ENCODE measurements at places on chromosomes 16 and 17.

DNA sequence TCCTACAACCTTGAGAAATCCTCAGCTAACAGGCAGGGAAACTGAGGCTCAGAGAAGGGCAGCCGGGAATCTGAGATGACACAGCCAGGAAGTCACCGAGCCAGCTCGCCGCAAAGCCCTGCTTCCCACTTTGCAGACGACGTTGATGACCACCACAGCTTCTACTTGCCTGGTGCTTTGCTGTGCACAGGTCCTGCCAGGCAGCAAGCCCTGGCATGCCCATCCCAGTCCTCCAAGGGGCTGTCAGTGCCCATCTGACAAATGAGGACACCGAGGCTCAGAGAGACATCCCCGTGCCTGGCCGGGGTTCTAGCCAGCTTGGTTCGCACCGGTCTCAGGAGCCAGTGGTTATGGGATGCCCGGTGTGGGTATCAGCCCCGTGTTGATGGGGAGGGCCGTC is 20.1 kb downstream of the KCNJ12 start:
- no peak for DNase-seq

- no peak for DNase-seq
These were observed 3.3 kb upstream of the KRTAP4-4 start for GRCh38 chr17:41163828-41164227.

DNA sequence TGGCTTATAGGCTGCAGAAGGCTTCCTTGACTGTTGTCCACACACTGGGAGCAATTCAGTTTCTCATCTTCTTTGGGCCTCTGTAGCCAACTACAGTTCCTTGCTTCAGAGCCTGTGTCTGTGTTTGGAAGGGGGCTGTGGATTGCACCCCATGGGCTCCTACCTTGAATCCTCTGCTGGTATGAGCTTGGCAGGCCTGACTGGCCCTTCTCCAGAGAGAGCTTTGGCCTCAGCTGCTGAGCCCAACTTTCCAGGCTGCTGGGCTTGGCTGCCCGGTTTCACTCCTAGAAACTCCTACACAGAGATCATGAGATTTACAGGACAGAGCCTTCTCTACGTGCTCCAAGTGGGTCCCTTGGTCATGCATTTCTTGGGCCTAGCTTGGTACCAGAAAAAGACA is 354.4 kb downstream of the SNX29 start:
- DNase-seq: no peak

- DNase-seq: no peak
These were observed 82.9 kb downstream of the KSR1 start for GRCh38 chr17:27539152-27539551.

DNA sequence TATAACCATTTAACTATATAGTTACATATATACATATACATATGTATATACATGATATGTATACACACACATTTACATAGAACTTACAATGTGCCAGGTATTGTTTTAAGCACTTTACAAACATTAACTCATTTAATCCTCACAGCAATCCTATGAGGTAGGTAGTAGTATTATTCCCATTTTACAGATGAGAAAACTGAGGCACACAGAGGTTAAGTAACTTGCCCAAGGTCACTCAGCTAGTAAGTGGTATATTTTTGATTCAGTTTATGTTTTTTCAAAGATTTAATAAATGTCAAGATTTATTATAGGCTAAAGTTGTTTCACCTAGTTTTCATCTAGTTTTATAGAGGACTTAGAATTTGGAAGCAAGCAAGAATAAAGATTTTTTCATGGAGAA is 6.6 kb downstream of the KRT222 start:
- DNase-seq: no peak

- no peak for DNase-seq
These were observed 449 bp downstream of the CCL3L1 start for GRCh38 chr17:36196131-36196486.

DNA sequence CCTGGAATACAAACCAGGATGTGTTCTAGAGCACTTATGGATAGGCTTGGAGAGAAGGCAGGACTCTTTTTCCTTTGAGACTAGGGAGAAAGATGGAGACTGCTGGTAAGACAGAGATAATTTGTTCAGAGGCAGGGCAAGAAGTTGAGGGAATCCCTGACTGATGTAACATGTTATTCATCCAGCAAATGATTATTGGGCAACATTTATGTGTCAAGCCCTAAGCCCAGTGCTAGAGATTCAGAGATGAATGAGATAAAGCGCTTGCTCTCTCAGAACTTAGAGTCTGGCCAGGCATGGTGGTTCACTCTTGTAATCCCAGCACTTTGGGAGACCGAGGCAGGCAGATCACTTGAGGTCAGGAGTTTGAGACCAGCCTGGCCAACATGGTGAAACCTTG is 47.8 kb upstream of the NUFIP2 start:
- no peak for DNase-seq

DNA sequence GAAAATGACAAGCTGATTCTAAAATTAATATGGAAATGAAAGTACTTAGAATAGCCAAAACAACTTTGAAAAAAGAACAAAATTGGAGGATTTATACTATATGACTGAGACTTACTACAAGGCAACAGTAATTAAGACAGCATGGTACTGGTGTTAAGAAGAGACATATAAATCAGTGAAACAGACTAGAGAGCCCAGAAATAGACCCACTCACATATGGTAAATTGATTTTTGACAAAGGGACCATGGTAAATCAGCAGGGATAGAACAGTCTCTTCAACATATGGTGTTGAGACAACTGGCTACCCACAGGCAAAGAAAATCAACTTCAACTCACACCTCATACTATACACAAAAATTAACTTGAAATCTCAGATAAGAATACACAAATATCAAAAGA is 12.9 kb downstream of the CMC2 start:
- DNase-seq: no peak

DNA sequence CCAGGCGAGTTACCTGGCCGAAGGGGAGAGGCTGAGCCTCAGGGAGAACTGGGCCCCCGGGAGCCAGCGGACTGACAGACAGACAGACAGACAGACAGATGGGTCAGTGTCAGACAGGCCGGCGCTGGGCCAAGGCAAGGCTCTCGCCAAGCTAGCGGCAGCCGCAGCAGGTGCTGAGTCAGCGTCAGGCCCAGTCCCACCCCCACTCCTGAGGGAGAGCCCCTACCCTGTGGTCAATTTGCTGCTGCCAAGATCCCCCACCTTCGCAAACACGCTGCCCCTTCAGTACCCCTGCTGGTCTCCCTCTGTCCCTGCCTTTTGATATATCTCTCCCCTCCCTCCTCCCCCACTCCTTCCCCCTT is 1.5 kb downstream of the FGF11 start:
- no peak for DNase-seq

GRCh38 chr16:87956365-87957231 is 5.4 kb downstream of the BANP start:
- DNase-seq: peak; percentile 70

DNA sequence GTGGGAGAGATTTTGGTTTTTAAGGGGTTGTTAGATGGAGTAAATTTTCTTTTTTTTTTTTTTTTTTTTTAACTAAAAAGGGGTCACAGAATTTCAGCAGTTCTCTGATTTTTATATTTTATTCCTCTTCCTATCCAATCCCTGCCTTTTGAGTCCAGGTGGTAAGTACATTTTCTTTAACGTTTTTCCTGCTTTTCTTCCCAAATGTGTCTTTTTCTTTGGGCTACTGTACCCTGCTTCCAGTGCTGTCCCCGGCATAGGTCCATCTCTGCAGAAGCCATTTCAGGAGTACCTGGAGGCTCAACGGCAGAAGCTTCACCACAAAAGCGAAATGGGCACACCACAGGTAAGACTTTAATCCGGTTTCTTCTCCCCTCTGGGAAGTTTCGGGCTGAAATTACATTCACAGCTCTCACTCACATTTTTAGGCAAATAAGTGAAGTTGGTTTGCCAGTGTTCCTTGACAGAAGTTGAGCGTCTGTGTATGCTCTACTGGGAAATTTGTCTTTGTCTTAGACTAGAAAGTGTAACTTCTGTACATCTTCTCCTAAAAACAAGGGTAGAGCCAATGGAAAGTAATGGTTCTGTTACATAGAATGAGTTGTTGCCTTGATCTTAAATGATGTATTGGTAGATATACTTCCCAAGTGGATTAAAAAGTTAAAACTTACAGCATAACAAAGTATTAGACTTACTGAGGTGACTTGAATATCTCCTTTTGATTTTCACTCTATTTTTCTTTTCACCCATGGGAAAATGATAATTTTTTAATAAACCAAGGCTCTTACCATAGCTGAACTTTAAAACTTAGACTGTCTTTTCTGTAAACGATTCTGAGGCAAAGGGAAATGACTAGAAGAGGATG is 54.5 kb downstream of the TUBD1 start:
- peak; percentile 53 for DNase-seq

GRCh38 chr17:19296786-19297778 is 59.9 kb downstream of the EPN2 start:
- DNase-seq: no peak

DNA sequence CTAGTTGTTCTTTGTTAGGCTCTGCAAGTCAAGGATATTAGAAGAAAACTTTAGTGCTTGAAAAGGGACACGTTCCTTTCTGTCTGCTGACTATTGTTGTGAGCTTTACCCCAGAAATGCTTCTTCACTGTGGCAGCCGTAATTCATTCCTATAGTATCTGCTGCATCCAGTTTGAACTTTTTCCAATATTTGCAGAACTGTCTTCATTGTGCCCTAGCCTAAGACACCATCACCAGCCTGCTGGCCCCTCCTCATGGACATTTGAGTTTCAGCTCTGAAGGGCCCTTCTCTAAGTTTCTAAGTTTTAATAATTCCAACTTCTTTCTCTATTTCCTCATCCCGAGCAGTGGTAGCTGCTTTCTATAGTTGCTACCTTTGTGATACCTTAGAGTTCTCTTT is 91.7 kb downstream of the SLC39A11 start:
- DNase-seq: no peak

GRCh38 chr16:27220991-27221390 is 17.7 kb downstream of the KDM8 start:
- no peak for DNase-seq

- peak; percentile 40 for DNase-seq
These were observed 111.0 kb downstream of the N4BP1 start for GRCh38 chr16:48498769-48499631.

DNA sequence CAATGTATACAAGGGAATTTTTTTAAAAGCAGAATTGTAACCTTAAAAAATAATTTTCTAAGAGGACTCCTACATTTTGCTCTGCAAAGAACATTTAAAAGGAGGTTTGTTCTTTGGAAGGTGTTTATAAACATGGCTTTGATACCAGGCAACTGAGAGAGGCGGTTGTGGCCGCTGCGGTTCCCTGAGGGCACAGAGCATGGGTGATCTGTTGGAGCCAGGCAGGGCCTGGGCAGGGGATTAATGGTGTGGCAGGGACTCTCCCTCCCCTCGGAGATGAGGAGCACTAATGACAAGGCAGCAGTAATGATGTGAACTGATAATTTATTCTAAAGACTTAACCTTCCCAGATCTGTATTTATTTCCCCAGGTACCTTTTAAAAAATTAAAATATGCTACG is 65.4 kb downstream of the WWP2 start:
- DNase-seq: no peak

GRCh38 chr17:82911822-82912221 is 72.0 kb upstream of the ZNF750 start:
- DNase-seq: no peak

- DNase-seq: no peak
These were observed 2.9 kb upstream of the P2RX1 start for GRCh38 chr17:3919123-3919624.

DNA sequence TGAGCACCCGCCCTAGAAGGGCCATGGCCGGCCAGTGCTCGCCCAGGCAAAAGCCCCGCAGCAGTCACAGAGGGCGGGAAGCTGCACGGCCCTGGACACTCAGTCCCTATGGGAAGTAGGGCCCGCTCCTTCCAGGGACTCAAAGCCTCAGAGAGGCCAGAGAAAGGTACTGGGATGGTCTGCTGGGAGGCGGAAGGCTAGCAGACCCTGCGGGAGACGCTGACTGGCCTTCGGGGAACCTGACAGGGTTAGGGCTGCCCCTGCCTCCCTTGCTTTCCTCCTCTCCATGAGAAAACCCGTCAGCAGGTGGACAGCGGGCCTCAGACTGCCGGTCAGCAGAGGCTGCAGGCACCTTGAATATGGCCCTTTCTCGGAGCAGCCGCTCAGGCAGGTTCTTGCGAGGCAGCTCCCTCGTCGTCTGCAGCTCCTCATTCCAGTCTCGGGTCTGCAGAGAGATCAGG is 11.5 kb downstream of the CLUH start:
- DNase-seq: no peak

- DNase-seq: no peak
These were observed 121.7 kb downstream of the HIC1 start for GRCh38 chr17:2176499-2177169.

GRCh38 chr17:21193031-21193430 is 20.9 kb downstream of the TMEM11 start:
- no peak for DNase-seq

GRCh38 chr17:9943343-9943742 is 38.3 kb upstream of the RCVRN start:
- no peak for DNase-seq

- peak; percentile 96 for DNase-seq
These were observed 11.9 kb downstream of the PIEZO1 start for GRCh38 chr16:88772871-88773811.

DNA sequence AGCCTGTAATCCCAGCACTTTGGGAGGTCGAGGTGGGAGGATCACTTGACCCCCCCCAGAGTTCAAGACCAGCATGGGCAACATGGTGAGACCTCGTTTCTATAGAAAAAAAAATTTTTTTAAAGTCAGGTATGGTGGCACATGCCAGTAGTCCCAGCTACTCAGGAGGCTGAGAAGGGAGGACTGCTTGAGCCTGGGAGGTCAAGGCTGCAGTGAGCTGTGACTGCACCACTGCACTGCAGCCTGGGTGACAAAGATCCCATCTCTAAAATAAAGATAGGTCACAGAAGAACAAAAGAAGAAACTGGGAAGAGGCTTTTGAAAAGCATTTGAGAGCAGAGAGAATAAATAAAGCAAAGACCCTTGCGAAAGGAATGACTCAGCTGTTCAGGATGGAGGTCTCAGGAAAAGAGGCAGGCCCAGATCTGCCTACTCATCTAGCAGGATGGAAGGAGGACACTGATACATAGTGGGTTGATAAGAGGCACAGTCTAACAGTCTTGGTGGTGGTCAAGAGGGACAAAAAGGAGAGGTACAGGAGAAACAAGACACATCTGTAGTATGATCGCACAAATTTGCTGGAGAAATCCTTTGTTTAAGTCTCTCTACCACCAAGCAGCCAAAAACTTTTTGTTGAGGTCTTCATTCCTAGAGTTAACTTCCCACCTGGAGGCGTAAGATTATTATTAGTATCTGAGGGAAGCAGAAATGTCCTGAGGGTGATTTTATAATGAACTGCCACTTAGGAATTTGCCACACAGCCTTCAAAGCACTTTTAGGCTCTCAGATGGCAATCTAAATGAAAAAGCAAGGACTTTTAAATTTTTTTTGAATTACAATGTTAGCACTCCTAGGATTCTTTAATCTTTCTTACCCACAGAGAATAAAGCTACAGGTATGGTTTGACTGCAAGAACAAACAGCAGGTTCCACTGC is 17.6 kb downstream of the ZSWIM7 start:
- DNase-seq: peak; percentile 58

All from fibroblast of skin of back (primary cell).